ENCODE measurements at places on chromosomes 12 and 14. TPM values are rescaled to one million over a fixed set of nuclear protein-coding genes. Genes with fewer than 3 reads are reported as not detected.

DNA sequence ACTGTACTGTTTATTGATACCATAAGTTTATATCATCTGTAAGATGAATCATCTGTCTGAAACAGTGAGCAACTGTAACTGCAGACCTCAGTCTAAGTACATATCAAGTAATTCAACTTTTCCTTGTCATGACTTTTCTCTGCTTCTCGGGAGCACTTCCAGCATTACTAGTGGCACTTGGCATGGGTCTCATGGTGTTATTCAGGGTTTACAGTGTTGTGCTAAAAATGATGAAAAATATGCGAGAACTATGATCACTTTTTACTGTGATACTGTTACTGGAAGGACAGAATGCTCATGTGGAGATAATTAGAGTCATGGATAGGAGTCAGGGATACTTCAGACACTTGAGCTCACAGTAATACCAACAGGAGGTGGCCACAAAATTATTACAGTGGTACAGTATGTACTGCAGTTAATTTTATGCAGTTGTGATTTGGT is 8.3 kb downstream of the KTN1 start:
- DNase-seq, result no peak

DNA sequence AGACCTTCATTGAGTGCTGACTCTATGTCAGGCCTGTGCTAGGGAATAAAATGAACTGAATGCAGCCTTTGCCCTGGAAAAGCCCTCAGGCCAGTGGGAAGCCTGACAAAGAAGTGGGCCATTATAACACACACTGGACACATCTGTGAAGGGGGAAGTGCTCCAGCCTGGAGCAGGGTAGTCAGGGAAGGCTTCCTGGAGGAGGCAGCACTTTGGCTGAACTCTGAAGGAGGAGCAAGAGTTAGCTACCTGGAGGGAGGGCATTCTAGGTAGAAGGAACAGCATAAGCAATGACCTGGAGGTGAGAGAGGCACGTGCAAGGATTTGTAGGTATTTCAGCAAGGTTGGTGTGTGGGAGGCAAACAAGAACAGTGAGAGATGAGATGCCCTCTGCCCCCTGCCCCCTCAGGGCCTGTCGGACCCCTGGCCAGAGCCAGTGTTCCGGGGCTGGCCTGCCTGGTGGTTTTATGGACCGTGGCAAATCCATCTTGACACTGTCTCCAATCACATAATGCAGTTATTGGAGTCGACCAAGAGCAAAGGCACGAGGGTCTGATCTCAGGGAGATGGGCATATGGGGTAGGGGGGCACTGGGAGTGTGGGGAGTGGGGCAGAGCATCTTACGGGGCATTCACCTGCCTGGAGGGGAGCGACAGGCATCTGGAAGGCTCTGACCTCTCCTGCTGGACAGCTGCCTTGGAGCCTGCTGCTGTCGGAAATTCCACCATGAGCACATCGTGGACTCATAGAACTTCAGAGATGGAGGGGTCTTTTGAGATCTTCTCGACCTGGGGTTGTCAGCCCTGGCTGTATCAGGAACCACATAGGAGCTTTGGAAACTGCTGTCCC is 2.7 kb upstream of the FAM222A start:
- no peak for DNase-seq

GRCh38 chr12:99935608-99936007 is 49.1 kb downstream of the ANKS1B start:
- no peak for DNase-seq

DNA sequence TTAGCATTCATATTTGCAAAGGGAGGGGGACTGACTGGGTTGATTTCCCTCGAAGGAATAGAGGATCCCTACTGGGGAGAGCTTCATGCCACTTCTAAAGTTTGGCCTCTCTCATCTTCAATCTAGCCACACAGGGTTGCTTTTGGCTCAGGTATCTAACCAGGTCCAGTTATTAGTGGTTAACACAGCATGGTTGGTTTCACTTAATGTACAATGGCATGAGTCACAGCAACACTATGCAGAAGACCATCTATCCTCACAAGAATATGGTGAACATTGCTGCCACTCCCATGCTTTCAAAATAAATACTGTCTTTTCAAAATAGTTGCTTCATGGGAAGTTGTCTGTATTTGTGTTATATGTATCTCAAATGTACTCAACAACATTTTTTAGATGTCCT is 6.6 kb upstream of the RAB3IP start:
- no peak for DNase-seq

DNA sequence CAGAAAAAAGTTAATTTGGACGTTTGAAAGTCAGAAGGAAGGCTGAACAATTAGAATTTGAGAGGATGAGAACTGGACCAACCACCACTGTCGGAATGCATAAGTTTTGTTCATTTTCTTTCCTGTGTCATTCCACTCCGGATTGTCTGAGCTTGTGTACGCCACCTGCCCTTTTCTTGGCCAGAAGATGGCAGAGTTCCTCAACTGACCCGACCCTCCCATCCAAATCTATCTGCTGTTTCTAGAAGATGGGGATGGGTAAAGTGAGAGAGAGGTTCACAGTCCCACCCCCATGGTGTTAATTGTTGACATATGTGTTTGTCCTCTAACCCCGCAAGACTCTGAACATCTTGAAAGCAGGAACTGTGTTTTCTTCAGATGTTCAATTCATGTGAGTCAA is 388.0 kb downstream of the VRK1 start:
- no peak for DNase-seq

GRCh38 chr14:58243790-58244555 is 670 bp upstream of the PSMA3 start:
- DNase-seq, result no peak

DNA sequence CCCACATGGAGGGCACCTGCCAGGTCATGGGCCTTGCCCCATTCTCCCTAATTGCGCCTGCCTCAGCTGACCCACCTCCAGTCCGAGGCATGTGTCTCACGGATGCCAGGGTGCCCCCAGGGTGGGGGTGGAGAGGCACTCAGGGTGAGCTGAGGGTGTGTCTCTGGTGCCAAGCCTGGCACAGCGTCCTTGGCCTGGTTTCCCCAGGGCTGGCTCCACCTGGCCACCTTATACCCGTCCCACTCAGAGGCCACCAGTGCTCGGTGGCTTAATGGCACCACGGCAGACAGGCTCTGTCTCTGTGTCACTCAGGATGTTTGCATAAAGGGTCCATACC is 33.6 kb upstream of the TDRD9 start:
- no peak for DNase-seq

DNA sequence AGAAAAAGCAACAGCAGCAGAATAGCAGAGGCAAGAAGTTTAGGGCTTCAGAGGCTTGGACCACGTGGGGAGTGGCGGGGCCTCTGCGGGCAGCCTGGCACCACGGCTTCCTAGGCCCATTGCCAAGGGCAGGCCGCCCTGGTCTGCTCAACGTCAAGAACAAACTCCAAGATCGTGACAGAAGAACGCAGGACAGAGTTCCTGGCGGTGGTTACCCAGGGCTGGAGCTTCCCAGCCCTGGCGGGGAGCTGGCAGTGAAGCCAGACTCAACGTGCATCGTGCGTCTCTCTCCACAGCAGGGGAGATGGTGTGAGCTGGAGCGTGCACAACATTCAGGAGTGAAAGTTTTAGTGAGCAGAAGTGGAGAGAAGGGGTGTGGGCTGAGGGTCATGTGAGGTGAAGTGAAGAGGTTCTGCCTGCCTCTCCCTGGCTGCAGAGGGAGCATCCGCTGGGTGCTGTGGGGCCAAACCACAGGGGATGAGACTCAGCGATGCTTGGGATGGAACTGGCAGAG is 13.9 kb upstream of the CACNA2D4 start:
- peak; percentile 67 for DNase-seq

- no peak for DNase-seq
These were observed 92.8 kb upstream of the FLRT2 start for GRCh38 chr14:85437148-85437547.

DNA sequence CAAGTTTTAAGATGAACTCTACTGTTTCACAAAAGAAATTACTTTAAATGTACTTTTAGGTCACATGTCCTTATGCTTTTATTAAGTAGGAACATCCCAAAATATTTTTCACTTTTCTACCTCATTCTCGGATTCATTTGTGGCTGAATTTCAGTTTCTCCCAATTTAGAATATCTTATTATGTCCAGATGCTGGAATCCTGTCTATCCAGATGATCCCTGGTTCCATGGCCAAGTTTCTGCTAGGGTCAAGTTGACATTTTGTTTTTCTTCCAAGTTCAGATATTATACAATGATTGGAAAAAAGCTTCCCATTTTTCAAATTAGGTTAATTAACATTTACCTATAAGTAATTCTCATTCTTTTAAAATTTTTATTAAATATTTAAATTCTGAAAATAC is 181.8 kb upstream of the SLC16A7 start:
- DNase-seq, result no peak

DNA sequence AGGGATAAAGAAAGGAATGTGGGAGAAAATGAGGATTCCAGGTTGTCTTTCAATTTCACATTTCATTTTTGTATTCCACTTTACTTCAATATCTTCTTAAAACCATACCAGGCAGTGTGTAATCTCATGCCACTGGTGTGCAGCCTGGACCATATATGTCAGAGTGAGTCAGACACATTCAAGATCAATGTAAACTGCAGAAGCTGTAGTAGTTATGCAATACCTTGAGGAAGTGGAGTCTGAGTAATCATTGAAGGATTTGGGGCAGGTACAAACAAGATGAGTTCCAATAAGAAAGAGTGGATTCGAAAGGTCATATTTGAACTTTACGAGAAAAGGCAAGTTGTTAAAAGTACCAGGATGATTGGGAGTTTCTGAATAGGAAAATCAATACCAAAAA is 14.1 kb downstream of the PLCZ1 start:
- DNase-seq, result no peak

DNA sequence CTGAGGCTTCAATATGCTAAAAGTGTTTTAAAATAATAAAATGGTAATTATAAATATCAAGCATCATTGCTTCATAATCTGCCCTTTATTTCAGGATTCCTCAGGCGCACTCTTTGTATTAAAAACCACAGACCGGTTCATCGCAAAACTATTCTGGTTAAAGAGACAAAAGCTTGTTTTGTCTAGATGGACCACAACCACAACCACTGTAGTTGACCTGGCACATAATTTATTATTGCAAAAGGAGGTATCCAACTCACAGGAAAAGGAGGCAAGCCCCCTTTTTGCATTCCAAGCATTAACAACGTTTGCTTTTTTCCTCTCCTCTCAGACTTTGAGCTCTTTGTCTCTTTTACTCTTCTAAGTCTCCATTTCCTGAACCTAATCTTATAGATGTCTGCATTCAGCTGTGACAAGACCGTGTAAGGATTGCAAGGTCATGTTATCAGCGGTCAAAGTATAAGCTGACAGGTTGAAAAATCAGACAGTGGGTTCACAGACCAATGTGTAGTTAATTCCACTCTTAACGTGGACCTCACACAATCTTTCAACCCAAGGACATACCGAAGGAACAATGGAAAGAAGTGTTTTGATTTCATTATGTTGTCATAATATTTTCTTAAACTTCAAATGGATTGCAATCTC is 1057.6 kb downstream of the GALC start:
- no peak for DNase-seq

Gene CEBPE
- total RNA-seq, result not detected

Gene CD163
- 47.4 TPM for total RNA-seq

Gene SLCO1B1
- total RNA-seq, result 209 TPM

Gene DPPA3
- total RNA-seq, result not detected

Gene RPL6
- total RNA-seq, result 887 TPM

Gene GUCY2C
- not detected for total RNA-seq

Gene TAS2R9
- total RNA-seq, result not detected
